ENCODE measurements at places on chromosomes 1 and 21. TPM values are rescaled to one million over a fixed set of nuclear protein-coding genes. Genes with fewer than 3 reads are reported as not detected.

- DNase-seq: peak; percentile 44
Measured at GRCh38 chr1:236143104-236143948, 987 bp downstream of the GPR137B start.

DNA sequence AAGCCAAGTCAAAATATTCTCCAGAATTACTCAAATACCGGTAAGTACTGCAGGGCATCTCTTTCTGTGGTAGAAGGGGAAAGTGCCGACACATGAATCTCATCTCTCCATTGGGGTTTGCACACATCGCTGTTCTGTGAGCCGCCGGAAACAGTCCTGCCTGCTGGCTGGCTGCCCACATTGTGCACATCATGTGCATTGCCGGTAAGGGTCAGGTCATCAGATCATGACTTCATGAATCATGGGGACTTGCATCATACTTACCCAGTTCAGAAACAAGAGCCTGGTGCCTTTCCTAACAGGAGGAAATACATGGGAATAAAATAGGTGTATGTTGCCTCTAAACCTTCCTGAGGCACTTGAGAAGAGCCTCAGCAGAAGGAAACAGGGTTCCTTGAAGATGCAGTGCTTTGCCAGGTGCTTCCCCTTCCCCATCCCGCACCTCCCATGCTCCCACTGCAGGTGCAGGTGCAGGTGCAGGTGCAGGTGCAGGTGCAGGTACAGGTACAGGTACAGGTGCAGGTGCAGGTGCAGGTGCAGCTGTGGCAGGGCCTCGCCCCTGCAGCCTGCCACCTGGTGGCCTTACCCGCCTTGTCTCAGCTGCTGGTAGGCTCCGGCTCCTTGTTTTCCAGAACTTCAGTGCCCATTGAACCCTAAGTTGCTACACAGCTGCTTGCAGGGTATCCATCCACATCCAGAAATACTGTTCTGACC lies 26.5 kb downstream of the GPR137B start:
- DNase-seq: no peak

The NENF gene
- total RNA-seq: 22.7 TPM

The LCE2A gene
- total RNA-seq: not detected

DNA sequence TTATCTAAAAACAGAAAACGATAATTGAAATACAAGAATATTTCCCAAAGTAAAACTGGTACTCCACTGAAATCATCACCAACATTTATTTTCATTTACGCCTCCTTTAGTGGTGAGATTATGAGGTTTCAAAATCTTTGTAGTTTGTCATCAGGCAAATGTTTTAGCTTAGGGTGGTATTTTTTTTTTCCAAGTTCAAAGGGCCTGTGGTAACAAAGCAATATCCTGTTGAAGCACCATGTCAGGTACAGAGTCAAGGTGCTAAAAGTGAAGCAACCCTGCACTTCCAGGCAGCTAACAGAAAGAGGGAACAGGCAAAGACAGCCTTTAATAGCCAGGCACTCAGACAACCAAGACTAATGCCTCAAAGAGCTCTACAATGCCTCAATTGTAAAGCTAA lies 89.2 kb downstream of the JAK1 start:
- DNase-seq: no peak

- DNase-seq: peak; percentile 88
Measured at GRCh38 chr1:110787328-110788071, 85.4 kb upstream of the CD53 start.

DNA sequence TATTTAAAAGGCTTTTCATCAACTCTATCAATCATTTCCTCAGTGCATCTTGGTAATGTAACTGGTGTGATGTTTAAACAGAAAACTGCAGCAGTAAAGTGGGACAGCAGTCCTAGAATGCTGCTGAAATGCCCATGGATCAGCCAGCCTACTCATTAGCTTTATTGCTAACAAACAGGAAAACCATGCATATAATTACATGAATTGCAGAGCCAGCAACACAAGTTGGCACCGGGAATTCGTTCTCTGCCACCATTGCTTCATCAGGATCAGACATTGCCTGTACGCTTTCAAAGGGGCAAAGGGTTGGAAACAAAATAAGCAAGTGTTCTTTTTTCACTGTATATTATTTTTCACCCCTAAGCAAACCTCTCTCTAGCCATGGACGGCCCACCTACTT lies 276.2 kb upstream of the LRRC7 start:
- DNase-seq: no peak

DNA sequence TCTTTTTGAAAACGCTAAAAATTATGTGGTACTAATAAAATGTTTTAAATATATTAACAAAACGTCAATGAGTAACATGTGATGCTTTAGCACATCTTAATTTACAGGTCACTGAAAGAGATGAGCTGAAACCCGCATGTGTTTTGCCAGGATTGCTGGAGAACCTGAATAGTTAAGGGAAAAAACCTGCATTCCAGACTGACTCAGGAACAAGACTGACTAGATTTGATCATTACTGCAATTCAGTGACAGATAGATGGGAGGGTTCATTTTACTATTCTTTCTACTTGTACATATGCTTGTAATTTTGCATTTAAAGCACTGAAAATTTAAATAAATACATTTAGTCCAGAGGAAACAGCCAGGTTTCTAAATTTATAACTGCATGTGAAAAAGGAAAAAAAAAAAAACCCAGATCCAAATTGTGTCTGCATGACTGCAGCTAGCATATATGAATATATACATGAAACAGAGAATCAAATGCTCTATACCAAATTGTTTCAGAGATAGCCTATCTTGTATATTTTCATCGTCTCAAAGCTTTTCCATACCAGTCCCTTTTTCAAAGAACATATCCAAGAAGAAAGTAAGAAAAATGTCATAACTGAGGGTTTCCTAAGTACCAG lies 71.7 kb downstream of the APP start:
- no peak for DNase-seq

GRCh38 chr1:161137881-161138280 lies 5.4 kb upstream of the DEDD start:
- DNase-seq: no peak

DNA sequence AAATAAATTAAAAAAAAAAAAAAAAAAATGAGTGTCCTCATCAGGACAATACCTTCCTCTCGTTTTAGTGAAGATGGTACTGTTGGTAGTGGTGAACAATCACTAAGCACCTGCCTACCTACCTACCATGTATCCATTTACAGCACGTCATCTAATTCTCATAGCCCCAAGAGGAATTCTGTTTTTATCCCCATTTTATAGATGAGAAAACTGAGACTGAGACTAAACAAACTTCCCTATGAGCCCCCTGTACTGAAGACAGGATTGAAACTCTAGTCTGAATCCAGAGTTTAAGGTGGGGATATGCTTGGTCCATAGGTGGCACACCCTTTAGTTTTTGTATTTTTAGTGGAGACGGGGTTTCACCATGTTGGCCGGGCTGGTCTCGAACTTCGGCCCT lies 17.3 kb upstream of the THEMIS2 start:
- no peak for DNase-seq

GRCh38 chr1:93078638-93078985 lies 471 bp upstream of the MTF2 start:
- no peak for DNase-seq

DNA sequence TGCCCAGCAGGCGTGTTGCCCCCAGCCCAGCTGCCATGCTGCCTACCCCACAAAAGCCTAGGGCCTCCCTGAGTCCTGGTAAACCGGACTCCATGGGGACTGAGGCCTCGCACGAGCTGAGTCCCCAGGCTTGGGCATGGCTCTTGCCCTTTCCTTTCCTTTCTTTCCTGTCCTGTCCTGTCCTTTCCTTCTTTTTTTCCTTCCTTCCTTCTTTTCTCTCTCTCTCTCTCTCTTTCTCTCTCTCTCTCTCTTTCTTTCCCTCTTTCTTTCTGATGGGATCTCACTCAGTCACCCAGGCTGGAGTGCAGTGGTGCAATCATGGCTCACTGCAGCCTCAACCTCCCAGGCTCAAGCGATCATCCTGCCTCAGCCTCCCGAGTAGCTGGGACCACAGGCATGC lies 104.4 kb downstream of the SPSB1 start:
- DNase-seq: no peak

The DDAH1 gene
- not detected for total RNA-seq

Data from B cell (primary cell).